ENCODE measurements at places on chromosomes 12 and 14. TPM values are rescaled to one million over a fixed set of nuclear protein-coding genes. Genes with fewer than 3 reads are reported as not detected.

GRCh38 chr12:106031761-106032622, 106.8 kb downstream of the NUAK1 start:
- no peak overlapping the region for H3K4me3 ChIP-seq
- H3K27me3 ChIP-seq: no peaks in the 10 kb centered on the region
- H3K4me1 ChIP-seq: peaks cover 5% of the 10 kb centered on the region
- no peaks in the 10 kb centered on the region for H3K36me3 ChIP-seq

DNA sequence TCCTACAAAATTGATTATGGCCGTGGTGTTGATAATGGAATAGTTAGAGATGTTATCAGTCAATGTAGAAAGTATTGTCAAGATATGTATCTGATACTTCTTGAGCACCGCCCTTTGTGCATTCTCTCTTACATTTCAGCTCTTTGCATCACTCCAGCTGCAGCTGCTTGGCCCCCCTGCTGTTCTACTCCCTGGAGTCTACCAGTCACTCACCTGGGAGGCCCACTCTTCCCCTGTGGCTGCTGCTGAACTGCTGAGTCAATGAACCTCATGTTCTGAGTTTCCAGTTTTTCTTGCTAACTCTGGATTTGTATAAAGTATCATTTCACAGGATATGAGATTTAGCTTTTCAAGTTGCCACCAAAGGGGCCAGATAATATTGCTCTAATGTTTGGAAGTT, 312.8 kb upstream of the SLC16A7 start:
- no peaks in the 10 kb centered on the region for H3K36me3 ChIP-seq
- no peak overlapping the region for H3K4me3 ChIP-seq
- no peak for DNase-seq
- H3K4me1 ChIP-seq: no peaks in the 10 kb centered on the region

CABP1 gene
- under 0.01 TPM for total RNA-seq

EDDM3A gene
- total RNA-seq: not detected

- H3K4me3 ChIP-seq: no peak overlapping the region
- DNase-seq: no peak
- no peaks in the 10 kb centered on the region for H3K36me3 ChIP-seq
- no peaks in the 10 kb centered on the region for H3K27me3 ChIP-seq
Observed at GRCh38 chr12:42557586-42558172, 31.9 kb downstream of the PRICKLE1 start.

- no peak overlapping the region for H3K4me3 ChIP-seq
- no peak for DNase-seq
- peaks cover 67% of the 10 kb centered on the region for H3K4me1 ChIP-seq
- H3K27me3 ChIP-seq: no peaks in the 10 kb centered on the region
Observed at GRCh38 chr14:68953196-68953555, 25.9 kb downstream of the ACTN1 start.

DNA sequence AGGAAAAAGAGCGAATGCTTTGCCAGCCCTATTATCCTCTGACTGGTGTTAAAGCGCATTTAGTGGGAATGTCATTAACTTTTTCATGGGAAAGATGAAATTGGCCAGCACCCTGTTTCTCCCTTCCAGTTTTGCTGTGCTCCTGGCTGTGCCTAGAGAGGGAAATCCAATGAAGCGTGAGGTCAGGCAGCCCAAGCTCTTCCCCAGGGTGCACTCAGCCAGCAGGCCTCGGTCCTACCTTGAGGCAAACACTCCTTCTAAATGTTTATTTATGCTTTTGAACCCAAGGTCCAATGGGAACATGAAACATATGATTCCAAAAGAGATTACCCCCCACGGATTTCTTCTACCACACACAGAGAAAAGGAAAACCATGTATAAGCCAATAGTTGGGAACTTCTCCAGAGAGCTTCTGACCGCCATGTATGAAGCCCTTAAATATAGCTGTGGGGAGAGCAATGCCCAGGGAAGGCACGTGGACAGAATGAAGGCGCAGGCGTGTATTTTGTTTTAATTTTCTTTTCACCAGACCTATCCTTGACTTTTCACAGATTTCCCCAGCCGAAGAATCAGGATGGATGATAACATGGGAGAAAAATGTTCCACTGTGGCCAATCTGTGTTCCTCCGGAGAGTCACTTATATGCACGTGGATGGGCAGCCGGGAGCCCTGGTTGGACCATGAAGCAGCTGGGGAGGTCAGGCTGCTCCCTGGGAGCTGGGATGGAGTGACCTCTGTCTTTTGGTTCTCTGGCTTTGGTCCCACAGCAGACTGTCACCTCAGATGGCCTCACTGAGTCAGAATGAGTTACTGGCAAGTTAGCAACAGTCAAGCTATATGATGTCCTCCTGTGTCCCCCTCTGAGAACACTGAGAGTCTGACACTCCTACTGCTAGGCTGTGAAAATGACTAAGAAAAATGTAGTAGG, 37.3 kb downstream of the GPR135 start:
- peak; percentile 58 for DNase-seq
- H3K4me1 ChIP-seq: peaks cover 17% of the 10 kb centered on the region
- no peaks in the 10 kb centered on the region for H3K36me3 ChIP-seq
- peak overlapping the region; percentile 60 for H3K27ac ChIP-seq
- H3K27me3 ChIP-seq: no peaks in the 10 kb centered on the region

DAO gene
- total RNA-seq: not detected

COQ10A gene
- total RNA-seq: 9.1 TPM

DNA sequence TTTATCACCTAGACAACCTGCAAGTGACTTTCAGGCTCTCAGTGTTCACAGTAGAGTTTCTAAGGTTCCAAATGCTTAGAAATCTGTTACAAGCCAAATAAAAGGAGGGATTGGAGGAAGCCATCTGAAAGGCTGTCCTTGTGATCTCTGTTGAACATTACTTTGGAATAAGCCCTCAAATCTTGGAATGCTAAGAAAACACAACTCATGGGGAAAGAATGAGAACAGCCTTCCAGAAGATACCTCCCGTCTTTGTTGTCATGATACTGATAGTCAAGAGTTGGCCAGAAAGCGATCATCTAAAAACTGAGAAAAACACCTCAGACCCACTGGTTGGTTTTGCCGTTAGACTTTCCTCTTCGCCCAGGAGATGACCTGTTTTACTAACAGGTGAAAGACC, 44.4 kb upstream of the KCNK13 start:
- H3K27me3 ChIP-seq: no peaks in the 10 kb centered on the region
- H3K4me3 ChIP-seq: no peak overlapping the region
- no peaks in the 10 kb centered on the region for H3K4me1 ChIP-seq
- peak; percentile 67 for DNase-seq

DNA sequence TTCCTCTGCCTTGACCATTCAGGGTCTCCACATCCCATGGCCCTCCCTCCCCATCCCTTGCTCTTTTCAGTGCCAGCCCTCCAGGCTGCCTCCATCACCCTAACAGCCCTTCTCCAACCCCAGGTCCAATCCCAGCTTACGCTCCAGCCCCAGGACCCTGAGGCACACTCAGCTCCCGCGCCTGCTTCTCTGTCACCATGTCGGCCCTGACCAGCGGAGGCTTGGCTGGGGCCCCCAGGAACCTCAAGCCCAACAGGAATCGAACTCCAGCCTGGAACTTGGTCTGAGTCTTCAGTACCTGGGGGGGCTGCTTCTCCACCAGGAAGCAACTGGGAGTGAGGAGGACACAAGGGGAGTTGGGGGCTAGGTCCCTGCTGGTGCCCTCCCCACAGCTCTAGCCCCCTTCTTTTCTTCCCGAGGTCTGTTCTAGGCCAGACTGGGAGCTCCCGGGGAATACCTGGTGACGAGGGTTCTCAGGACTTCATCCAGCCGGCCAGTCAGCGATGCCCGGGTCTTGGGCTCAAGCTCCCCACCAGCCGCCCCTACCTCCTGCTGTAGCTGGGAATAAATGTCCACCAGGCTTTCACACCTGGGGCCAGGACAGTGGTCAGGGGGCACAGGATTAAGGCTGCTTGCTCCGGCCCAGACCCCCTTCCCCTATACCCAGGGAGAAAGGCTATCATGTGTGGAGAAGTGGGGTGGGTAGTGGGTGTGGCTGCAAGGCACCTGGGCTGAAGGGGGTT, 6.0 kb downstream of the STAT6 start:
- H3K36me3 ChIP-seq: peaks cover 23% of the 10 kb centered on the region
- no peak overlapping the region for H3K27ac ChIP-seq

GRCh38 chr12:4027412-4027811, 154.2 kb upstream of the PARP11 start:
- no peak overlapping the region for H3K27ac ChIP-seq
- H3K4me3 ChIP-seq: no peak overlapping the region
- no peaks in the 10 kb centered on the region for H3K27me3 ChIP-seq
- no peak for DNase-seq
- H3K4me1 ChIP-seq: peaks cover 4% of the 10 kb centered on the region

DNA sequence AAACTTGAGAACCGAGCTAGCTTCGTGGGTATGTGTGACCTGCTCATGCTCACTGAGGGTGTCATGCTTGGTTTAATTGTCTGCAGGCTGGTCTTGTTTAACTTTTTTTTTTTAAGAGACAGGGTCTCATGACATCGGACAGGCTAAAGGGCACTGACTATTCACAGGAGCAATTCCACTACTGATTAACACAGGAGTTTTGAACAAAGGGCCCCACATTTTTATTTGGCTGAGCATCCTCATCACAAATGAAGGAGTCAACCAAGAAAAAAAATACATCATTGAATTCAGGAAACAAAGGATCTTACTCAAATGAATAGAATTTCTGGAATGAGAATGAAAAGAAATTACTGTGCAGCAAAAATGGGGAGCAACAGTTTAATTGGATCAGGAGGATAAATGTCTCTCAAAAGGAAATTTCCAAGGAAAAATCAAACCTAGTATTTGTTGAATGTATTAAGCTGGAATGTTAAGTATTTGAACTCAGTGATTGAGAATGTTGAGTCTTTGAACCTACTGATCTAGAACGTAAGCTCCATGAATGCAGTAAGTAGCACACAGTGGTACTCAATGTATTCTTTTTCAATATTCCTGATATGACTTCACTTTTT, 20.8 kb upstream of the PYROXD1 start:
- no peak overlapping the region for H3K4me3 ChIP-seq
- no peak overlapping the region for H3K27ac ChIP-seq
- DNase-seq: peak; percentile 62

SRRM4 gene
- not detected for total RNA-seq

ABCD2 gene
- 0.33 TPM for total RNA-seq

DNA sequence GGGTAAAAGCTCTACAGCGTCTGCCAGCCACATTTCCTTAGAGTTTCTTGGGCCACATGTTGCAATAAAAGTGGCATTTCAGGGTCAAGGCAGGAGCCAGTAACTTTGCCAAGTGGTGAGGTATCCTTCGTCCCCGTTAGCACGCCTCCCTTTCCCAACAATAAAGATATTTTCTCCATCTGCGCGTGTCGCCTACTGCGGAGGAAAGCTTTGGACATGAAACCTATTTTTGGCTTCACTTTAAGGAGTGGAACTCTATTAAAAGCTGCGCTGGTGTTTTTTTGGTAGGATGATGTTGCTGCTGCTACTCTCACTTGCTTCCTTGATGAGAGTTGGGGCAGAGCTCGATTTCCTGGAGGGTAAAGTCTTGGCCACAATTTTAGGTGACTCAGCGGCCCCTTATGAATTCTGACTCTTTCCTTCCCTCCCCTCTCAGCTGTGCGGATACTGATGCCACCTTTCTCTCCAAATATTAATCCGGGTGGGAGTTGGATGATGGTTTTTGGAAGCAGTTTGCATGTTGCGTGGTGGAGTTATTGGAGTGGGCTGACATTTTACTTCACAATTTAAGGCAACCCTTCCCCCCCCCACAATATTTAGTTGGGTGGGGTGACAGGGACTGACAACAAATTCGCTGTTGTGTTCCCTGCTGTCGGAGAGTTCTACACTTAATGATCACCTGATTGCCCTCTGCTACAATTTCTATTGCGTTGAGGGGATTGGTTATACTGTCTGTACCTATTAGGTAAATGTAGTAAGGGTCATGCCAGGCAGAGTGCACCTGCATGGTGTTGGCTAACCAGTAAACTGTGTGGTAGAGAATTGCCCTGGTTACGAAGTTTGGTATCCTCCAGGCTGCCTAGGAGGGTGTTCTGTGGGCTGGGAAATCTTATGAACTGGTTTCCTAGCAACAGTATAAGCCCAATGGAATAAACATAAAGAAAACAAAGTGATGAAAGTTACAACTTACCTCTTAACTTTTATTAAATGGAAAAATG, 1.1 kb downstream of the CCDC91 start:
- H3K4me3 ChIP-seq: peak overlapping the region; percentile 74
- H3K4me1 ChIP-seq: peaks cover 8% of the 10 kb centered on the region
- no peaks in the 10 kb centered on the region for H3K27me3 ChIP-seq
- H3K36me3 ChIP-seq: no peaks in the 10 kb centered on the region
- peak overlapping the region; percentile 99 for H3K27ac ChIP-seq

DNA sequence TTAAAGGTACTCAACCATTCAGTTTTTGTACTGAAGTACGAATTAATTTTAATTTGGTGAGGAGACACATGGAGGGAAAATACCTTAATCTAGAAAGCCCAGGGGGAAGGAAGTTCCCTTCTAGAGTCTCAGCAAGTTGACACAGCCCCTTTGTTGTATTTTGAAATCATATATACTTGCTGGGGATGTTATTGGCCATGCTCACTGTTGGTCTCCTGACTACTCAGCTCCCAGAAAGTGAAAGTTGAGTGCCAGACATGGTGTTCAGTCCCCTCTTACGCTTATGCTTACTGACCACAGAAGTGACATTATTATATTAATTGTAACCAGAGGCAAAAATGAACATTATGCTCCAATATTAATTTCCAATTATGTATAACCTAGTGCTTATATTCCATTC, 28.1 kb downstream of the ARF6 start:
- H3K4me1 ChIP-seq: no peaks in the 10 kb centered on the region
- DNase-seq: no peak
- no peaks in the 10 kb centered on the region for H3K36me3 ChIP-seq
- H3K27ac ChIP-seq: no peak overlapping the region

GRCh38 chr14:56004786-56005185, 113.4 kb upstream of the PELI2 start:
- no peaks in the 10 kb centered on the region for H3K27me3 ChIP-seq
- H3K4me1 ChIP-seq: no peaks in the 10 kb centered on the region
- peak overlapping the region; percentile 77 for H3K27ac ChIP-seq
- H3K4me3 ChIP-seq: peak overlapping the region; percentile 43
- DNase-seq: peak; percentile 51

RIN3 gene
- 5.4 TPM for total RNA-seq

GRCh38 chr14:54599966-54600716, 33.2 kb downstream of the SAMD4A start:
- no peak overlapping the region for H3K27ac ChIP-seq
- peaks cover 2% of the 10 kb centered on the region for H3K36me3 ChIP-seq
- no peak for DNase-seq
- H3K27me3 ChIP-seq: no peaks in the 10 kb centered on the region

PLCZ1 gene
- total RNA-seq: not detected

GRCh38 chr12:94595152-94595551, 55.2 kb downstream of the TMCC3 start:
- H3K36me3 ChIP-seq: no peaks in the 10 kb centered on the region
- DNase-seq: peak; percentile 53
- no peaks in the 10 kb centered on the region for H3K4me1 ChIP-seq
- no peak overlapping the region for H3K4me3 ChIP-seq

- no peaks in the 10 kb centered on the region for H3K36me3 ChIP-seq
- no peak overlapping the region for H3K4me3 ChIP-seq
- no peak overlapping the region for H3K27ac ChIP-seq
- no peaks in the 10 kb centered on the region for H3K27me3 ChIP-seq
Observed at GRCh38 chr14:64149921-64150320, 144.2 kb downstream of the ESR2 start.

OR6C68 gene
- not detected for total RNA-seq

Measured in fibroblast of lung (primary cell).